ENCODE measurements at places on chromosomes 6 and 20.

GRCh38 chr20:9112541-9113515 lies 43.9 kb downstream of the PLCB4 start:
- DNase-seq = no peak

- DNase-seq = no peak
Observed at GRCh38 chr6:36361071-36361470, 24.4 kb upstream of the BNIP5 start.

- no peak for DNase-seq
Observed at GRCh38 chr6:40930555-40930954, 108.5 kb downstream of the UNC5CL start.

- no peak for DNase-seq
Observed at GRCh38 chr20:45016089-45016671, 49.9 kb downstream of the STK4 start.

GRCh38 chr6:36997811-36998722 lies 7.4 kb upstream of the FGD2 start:
- DNase-seq = no peak

GRCh38 chr6:11217360-11218101 lies 14.9 kb downstream of the NEDD9 start:
- DNase-seq = no peak

DNA sequence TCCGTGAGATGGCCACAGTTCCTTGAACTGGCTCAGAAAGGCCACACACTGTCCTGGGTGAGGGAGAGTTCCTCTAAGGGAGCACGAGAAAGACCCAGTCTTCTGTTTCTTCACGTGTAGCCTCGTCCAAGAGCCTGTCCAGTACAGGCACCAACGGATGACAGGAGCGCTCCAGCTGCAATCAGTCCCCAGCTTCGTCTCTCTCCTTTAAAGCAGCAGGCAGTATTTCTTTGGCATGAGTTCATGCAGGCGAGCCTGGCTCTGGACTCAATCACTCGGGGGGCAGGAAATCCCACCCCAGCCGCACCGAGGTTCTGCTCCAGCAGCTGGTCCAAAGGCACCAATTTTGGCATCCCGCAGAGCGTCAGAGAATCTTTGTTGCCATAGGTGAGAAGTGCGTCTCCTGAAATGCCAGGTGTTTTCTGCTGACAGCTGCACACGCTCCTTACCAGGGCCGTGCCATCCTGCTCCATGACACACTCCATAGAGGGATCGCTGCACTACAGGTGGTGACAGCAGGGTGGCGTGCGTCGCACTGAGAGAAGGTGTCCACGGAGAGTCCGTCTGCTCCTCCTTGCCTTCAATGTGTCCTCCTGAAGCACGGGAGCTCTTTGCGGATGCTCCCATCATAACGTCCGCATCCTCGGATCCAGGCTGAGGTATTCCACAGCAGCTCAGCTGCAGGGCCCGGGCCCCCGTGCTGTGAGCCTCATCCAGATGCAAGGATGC lies 59.6 kb upstream of the AFDN start:
- no peak for DNase-seq

- DNase-seq = no peak
Observed at GRCh38 chr20:25054995-25055629, 2.8 kb downstream of the ACSS1 start.

DNA sequence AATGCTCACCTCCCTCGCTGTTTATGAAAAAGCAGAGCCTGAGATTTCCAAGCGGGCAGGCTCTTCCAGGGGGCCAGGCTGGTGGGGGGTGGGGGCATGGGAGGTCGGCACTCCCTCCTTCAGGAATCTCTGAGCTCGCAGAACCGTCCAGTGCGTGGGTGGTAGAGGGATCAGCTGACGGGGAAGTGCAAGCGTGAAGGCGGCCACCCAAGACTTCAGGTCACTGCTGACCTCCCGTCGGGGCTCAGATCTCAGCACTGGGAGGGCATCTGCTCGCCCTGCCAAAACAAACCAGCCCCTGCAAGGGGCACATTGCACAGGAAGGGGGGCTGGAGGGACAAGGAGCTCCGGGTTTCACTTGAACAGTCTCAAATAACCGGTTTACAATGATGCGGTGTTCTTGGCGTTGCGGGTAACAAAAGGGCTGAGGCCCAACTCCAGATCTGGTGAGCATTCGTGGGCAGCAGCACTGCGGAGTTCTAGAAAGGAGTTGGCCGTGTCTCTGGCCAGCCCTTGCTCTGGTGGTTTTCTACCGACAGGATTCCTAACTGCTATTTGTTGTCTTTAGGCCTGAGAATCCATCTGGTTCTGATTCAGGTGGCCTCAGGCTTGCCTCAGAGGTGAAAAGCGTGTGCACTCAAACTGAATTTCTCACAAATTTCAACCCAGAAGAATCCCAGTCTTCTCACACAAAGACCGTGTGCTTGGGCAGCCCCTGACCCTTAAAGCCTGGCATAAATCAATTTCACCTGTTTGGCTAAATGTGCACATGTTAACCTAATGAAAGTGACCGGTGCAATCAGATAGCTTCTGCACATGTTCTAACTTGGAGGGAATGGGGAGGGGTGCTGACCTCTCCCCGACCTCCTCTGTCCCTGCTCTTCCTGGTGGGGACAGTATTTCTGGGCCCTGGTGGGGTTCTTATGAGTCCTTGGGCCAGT lies 191.6 kb downstream of the MYLK4 start:
- no peak for DNase-seq

- DNase-seq = no peak
Observed at GRCh38 chr20:41177636-41178035, 40.3 kb downstream of the PLCG1 start.

GRCh38 chr6:21033575-21034026 lies 499.3 kb downstream of the CDKAL1 start:
- no peak for DNase-seq

- no peak for DNase-seq
Observed at GRCh38 chr20:1674990-1675780, 17.6 kb upstream of the SIRPG start.

DNA sequence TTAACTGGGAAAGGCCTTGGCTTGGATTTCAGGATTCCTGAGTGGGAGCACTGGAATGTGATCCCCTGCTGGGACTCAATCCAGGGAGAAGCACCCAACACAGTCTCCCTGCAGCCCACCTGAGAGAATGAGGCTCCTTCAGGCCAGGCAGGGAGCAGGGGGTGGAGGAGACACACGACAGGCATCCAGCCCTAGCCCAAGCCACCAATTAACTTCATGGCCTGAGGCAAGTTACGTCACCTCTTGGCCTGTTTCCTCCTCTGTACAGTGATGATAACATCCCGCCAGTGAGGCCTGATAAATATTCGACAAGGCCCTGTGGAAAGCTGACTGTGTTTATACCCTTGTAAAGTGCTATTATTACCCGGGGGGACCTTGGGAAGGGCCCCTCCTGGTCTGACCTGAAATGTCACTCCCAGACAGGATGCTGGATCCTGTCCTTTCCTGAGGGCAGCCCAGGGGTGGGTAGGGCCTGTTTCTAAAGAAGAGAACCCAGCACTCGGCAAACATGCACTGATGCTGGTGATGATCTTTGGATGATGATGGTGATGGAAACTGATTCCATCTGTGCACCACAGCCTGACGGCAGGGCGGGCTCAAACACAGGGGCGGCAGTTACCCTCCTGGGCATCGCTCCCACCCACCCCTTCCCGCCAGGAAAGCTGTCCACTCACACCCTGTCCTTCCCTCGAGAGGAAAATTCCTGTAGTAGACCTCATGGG lies 12.4 kb downstream of the FRS3 start:
- DNase-seq = no peak

Data from stimulated activated CD4-positive, alpha-beta T cell treated with anti-CD3 and anti-CD28 coated beads, Interleukin-1b, Interleukin-23, amount 100 ng/mL, for 24 hours (primary cell).